T1000 (cell line): ENCODE measurements at places on chromosomes 12 and 14.

DNA sequence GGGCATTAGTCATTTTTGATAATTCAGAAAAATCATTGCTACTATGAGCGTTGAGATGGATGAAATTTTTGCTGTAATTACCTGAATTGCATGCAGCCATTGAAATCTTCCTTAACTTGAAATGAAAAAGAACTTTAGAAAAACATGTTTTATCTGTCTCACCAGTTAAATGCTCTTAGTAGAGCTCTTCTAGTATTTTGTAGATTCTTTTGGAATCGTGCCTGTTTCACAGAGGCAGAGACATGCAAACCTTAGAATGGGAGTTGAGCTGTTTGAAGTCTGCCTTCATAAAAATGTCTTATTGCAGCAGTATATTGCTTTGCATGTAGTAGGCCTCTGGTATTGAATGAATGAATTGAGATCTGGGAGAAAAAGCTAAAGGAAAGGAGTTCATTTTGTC is 4.2 kb downstream of the PEX5 start:
- no peak for DNase-seq

DNA sequence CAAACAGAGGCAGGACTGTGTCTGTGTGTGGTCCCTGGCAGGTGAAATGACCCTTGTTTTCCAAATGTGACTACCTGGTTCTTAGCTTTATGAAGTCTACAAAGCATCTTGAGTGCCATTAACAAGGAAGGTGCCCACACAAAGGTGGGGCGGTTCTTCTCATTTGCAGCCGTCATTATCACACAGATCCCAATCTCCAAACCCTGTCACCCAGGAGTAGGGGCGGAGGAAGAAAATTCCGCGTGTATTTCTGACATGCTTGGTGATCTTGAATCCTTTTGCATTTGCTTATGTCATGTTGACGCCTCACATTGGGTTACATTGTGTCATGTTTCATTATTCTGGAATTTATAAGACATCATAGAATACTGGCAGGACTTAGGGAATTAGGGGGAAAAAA is 277.3 kb downstream of the VRK1 start:
- no peak for DNase-seq

- no peak for DNase-seq
These were observed 156.8 kb downstream of the GLT1D1 start for GRCh38 chr12:129009833-129010622.

DNA sequence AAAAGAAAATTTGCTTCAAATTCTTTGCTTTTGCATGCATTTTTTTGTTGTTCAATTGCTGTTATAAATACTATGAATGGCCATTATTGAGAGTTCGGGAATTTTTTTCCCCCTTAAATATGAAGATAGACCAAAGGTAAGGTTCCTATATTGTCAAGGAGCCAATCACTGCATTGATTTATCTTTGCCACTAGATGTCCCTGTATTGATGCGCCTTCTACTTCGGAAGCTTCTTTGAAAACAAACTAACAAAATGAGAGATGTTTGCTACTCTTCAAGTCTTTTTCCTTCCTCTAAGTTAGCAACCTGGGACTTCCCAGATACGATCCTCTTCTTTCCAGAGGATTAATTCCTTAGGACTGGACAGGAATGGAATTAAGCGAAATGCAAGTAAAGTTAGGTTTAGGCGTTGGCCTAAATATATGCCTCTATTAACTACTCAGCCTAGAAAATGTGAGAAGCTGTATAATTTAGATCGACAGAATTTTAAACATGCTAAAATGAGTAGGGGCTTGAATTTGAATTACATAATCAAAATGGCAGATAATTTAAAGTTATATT is 318.1 kb downstream of the AEBP2 start:
- no peak for DNase-seq

GRCh38 chr12:71197460-71197859 is 39.7 kb upstream of the TSPAN8 start:
- no peak for DNase-seq

DNA sequence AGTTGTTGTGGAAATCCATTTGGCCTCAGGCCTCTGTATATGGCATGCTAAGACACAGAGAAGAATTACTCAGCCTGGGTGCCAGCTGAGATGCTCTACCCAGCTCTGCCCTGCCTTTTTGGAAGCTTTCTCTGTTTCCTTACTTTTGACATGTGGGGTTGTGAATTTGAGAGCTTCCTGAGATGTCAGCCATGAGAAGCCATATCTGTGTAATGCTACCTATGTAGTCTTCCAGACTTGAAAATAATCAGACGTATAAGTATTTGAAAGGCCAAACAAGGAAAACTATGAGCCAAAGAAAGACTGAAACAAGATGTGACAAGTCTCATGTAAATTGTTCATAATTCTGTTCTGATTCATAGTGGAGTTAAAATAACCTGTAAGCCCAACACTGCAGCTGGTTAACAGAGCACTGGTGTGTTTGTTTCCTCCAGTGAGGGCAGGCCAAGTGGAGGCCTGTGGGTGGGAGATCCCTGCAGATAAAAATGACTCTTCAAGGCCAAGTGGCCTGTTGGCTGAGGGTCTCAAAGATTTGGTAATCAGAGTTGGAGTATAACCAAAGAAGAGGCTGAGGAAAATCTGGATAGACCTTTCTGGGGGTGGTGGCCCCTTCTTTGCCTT is 94.0 kb downstream of the TMX1 start:
- DNase-seq = no peak

GRCh38 chr12:27177706-27178105 is 66.4 kb upstream of the STK38L start:
- no peak for DNase-seq

DNA sequence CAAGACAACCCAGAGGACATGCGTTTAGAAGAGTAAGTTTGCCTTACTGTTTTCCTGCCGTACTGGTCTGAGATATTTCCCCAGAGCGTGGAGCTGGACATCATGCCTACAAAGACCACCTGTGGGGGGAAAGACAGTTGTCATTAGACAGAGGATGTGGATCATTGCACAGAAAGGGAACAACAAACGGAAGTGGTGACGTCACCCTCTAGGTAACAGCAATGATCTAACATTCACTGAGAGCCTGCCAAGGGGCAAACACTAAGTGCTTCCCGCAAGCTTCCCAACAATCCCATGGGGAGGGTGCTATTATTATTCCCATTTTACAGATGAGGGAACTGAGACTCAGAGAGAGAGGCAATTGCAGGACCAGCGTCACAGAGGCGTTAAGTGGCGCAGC is 48.5 kb downstream of the SVOP start:
- DNase-seq = no peak

GRCh38 chr14:91270619-91271018 is 26.1 kb upstream of the GPR68 start:
- DNase-seq = no peak

GRCh38 chr14:55099756-55100155 is 29.3 kb upstream of the LGALS3 start:
- DNase-seq = no peak

DNA sequence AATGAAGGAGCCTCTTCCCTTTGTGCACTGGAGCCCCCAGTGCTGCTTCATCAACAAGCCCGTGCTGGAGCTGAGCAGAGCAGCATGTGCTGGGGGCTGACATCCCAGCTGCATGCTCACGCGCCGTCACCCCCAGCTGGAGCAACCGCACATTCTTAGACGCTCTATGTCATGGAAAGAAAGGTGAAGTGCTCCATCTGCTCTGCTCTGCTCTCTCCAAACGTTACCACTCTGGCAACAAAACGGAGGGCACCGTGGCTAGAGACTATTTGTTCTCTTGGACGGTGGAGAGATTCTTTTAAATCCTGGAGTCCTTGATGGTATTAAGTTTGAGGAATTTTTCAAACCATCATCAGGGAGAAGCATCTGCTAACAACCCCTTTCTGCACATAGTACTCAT is 208.4 kb downstream of the C12orf75 start:
- DNase-seq = no peak

GRCh38 chr12:92942905-92943304 is 13.8 kb upstream of the EEA1 start:
- no peak for DNase-seq

DNA sequence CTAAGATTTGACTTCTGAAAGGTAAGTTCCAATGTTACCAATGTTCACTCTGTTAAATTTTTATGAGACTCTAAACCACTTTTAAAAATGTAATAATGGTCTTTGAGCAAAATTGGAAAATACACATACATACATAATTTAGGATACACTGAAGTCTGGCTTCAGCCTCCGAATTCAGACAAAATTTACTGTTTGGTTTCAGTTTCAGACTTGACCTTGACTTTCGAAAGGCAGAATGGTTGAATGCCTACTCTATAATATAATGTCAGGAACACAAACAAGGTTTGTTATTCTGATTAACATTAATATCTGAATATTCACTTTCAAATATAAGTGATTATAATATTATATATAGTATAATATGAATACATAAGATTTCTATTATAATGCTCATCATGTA is 74.1 kb upstream of the KRAS start:
- DNase-seq = no peak

DNA sequence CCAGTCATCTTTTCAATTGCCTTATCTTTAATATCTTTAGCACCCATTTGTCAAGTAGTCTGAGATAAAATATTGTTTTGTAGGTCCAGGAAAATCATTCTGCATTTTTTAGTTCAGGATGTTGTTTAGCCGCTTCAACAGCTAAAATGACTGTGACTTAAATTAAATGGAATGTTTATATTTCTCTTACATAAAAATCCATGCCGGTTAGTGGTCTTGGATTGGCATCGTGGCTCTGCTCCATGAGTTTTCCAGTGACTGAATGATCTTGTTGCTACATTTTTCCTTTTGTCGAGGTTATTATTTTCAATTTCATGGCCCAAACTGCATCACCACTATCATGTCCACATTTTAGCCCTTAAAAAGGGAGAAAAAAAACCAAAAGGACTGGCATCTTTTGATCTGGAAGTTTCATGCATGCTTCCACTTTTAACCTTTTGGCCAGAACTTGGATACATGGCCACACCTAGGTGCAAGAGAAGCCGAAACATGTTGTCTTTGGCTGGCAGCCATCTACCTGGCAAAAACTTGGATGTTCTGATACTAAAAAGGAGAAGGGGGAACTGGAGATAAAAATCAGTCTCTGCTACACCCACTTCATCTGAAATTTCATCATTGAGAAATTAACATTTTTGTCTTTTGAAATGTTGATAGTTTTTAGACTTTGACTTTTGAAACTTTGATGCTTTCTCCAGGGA is 142.4 kb downstream of the OTOGL start:
- no peak for DNase-seq

DNA sequence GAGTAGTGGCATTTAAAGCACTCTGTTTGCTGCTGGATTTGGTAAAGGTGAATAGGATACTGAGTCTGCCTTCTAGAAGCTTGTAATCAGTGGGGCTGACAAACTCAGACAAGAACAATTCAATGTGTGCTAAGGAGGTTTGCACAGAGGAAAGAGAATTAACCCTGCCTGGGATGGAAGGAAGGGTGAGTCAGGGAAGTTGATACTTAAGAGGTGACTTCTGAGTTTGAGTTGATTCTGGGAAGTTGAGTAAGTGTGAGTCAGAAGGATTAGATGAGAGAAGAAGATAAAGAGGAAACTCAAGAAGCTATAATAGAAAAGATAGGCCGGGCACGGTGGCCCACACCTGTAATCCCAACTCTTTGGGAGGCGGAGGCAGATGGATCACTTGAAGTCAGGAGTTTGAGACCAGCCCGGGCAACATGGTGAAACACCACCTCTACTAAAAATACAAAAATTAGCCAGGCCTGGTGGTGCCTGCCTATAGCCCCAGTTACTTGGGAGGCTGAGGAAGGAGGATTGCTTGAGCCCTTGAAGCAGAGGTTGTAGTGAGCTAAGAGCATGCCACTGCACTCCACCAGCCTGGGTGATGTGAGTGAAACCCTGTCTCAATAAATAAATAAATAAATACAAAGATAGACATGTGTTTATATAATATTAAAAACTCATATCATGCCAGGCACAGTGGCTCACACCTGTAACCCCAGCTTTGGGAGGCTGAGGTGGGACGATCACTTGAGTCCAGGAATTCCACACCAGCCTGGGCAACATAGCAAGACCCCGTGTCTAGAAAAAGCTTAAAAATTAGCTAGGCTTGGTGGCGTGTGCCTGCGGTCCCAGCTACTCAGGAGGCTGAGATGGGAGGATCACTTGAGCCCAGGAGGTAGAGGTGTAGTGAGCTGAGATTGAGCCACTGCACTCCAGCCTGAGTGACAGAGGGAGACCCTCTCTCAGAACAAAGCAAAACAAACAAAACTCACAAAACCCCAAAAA is 126.8 kb upstream of the CPM start:
- peak; percentile 99 for DNase-seq

DNA sequence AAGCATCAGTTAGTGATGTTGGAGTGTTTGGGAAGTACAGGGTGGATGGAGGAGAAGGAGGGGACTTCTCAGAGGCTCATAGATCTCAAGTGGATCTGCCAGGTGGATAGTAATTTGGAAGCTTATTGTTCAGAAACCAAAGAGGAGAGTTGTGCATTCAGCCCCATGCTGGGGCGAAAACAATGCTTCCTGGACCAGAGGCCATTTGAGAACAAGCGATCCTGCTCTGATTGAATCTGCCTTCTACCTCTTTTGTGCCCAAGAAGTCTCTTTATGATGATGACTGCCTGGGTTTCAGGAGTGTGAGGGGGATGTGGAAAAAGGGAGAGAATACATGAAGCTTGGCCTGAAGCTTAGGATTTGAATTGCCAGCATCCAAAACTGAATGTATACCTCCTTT is 110.8 kb upstream of the SRRM4 start:
- DNase-seq = no peak

DNA sequence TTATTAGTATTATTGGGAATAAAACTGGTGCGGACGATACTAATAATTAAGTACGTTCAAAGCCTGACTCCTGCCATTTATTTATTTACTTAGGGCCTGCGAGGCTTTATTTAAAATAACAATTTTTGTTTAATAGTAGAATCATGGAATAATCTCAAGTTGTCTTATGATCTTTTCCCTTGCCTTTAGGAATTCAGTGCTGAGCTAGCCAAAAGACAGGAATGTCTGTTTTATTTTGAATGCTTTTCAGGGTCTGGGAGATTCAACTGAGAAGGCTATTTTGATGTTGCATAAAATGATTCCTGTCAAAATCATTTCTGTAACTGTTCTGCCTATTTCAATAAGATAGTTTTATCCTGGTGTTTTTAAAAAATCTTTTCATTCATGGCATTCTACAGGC is 489.8 kb downstream of the EGLN3 start:
- no peak for DNase-seq

GRCh38 chr12:73301530-73301929 is 1029.4 kb downstream of the TRHDE start:
- DNase-seq = no peak

DNA sequence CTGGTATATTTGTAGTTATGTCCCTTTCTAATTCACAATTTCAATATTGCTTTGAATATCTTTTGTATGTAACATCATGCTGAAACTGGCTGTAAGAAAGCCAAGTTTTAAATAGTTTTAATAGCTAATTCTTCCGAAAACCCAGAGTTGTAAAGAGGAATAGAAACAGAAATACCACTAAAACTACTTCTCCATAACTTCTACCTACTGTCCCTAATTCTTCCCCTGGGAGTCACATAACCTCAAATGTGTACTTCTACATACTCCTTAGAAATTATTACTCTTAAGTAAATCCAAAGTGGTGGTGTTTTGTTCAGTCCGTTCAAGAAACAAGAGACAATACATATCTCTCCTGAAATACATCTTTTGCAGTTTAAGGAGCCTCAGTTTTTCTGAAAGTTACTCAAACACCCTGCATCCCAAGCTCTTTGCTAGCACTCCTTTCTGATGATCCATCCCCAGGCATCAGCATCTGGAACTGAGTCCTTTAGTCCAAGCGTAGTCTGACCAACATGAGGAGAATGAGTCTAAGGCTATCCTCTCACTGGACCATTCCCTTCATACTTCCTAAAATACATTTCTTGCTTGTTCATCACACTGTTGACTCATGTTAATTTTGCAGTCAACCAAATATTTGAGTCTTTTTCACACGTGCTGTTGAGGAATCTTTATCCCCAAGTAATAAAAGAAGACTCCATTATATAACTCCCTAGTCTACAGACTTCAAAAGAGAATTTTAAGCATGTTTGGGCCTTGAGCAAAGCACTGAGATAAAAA is 214.3 kb upstream of the NUDT4 start:
- DNase-seq = no peak
